ENCODE measurements at places on chromosomes 3 and 15. TPM values are rescaled to one million over a fixed set of nuclear protein-coding genes. Genes with fewer than 3 reads are reported as not detected.

DNA sequence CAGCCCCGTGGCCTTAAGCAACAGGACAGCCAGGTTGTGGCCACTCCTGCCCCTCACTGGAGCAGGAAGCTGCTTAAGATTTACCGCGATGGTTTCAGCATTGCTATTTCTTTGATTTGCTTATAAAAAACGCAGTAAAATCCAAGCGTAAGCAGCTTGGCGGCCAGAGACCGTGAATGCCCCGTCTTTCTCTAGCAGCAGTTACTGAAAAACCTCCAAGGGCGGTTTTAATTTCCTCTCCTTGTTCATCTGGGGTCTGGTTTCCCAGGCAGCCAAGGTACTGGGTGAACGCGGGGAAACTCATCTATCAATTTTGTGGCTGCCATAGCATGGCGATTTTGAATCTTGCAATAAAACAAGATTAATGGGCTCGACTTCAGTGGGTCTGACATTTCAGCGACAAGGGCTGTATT is 130.3 kb downstream of the MINAR1 start:
- H3K4me3 ChIP-seq, result no peak overlapping the region
- H3K27me3 ChIP-seq, result peaks cover 13% of the 10 kb centered on the region
- DNase-seq, result no peak

DNA sequence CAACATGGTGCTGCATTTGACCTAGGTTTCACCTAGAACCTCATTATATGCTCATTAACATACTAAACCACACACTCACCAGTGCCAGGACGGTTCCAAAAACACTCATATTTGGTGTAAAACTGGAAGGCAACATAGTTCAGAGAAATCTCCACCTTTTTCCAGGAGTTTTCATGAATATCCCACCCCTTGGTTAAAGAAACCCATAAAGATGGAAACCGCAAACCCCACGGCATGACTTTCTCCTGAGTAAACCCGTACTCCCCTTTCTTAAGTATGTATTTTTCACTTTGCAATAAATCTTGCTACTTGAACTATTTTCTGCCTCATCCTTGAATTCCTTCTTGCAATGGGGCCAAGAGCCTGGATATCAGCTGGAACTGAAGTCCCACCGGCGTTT is 379.3 kb downstream of the MAGI1 start:
- DNase-seq, result no peak
- H3K27me3 ChIP-seq, result no peaks in the 10 kb centered on the region
- H3K27ac ChIP-seq, result no peak overlapping the region
- H3K4me3 ChIP-seq, result no peak overlapping the region

DNA sequence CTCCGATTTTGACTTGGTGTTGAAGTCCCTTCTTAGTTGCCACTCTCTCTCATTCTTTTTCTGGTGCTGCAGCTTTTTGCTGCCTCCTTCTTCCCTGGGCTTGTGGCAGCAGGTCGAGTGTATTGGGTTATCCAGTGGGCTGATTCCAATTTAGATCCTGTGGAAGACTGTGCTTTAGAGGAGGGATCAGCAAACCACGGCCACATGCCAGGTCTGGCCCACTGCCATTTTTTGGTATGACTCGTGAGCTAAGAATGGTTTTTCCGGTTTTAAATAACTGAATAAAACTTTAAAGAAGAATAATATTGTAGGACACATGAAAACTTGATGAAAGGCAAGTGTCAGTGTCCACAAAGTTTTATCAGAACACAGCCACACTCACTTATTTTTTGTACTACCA is 330.5 kb downstream of the ROBO2 start:
- no peaks in the 10 kb centered on the region for H3K4me1 ChIP-seq
- no peak overlapping the region for H3K27ac ChIP-seq
- no peaks in the 10 kb centered on the region for H3K36me3 ChIP-seq
- DNase-seq, result no peak
- H3K4me3 ChIP-seq, result no peak overlapping the region

DNA sequence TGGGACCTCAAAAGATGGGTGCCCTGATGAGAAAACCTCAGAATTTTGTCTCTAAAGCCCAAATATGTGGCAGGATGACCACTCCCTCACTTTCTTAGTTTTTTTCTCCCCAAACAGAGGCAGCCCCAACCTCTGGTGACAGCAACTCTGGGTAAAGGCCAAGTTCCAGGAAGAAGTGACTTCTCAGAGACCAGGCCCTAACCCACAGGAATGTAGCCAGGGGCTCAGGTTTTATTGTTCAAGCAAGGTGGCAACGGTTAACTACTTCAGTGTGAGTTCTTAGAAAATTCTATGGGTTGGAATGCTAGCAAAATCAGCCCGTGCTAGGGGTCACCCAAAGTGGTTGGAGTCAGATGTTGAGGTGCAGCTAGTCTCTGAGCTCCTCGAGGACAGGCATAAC is 5.1 kb upstream of the DNAJA4 start:
- no peaks in the 10 kb centered on the region for H3K36me3 ChIP-seq
- no peak for DNase-seq
- H3K4me3 ChIP-seq, result no peak overlapping the region
- no peaks in the 10 kb centered on the region for H3K27me3 ChIP-seq
- H3K27ac ChIP-seq, result no peak overlapping the region

GRCh38 chr3:98780343-98780742 is 17.2 kb downstream of the ST3GAL6 start:
- peaks cover 10% of the 10 kb centered on the region for H3K27me3 ChIP-seq
- no peak overlapping the region for H3K4me3 ChIP-seq
- H3K4me1 ChIP-seq, result peaks cover 10% of the 10 kb centered on the region
- H3K36me3 ChIP-seq, result no peaks in the 10 kb centered on the region
- no peak for DNase-seq
- H3K27ac ChIP-seq, result no peak overlapping the region

GRCh38 chr3:73653351-73653750 is 28.6 kb upstream of the PDZRN3 start:
- no peak overlapping the region for H3K27ac ChIP-seq
- H3K27me3 ChIP-seq, result no peaks in the 10 kb centered on the region
- no peak for DNase-seq
- no peaks in the 10 kb centered on the region for H3K4me1 ChIP-seq
- H3K36me3 ChIP-seq, result no peaks in the 10 kb centered on the region
- no peak overlapping the region for H3K4me3 ChIP-seq

DNA sequence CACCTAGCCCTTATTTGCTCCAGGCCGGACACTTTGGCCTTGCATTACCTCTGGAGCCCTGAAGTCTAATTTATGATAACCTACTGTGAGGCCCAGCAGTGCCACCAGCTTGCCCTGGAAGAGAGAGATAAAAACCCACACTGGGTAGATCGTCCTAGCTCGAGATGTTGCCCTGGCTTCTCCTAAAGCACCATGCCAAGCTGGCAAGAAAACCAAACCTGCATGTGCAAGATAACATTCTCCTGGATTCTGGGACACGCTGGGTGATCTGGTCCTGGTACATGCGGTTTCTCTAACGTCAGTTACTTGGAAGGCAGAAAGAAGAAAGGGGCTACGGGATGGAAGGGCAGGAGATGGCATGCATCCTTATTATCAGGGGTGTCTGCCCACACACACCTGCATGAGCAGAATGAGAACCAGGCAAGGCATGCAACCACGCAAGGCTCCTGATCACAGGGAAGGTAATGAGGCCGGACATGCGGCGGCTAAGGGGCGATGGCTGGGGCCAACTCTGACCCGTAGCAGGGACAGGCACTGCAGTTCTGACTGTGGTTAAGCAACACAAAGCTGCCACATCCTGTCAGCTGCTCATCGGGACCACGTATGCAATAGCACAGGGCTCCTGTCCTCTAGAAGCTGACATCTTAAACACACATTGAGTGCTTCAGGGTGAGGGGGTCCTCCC is 73.0 kb downstream of the OXNAD1 start:
- peaks cover 47% of the 10 kb centered on the region for H3K4me1 ChIP-seq
- peak overlapping the region; percentile 5 for H3K4me3 ChIP-seq
- peaks cover 66% of the 10 kb centered on the region for H3K36me3 ChIP-seq
- DNase-seq, result peak; percentile 69
- H3K27me3 ChIP-seq, result no peaks in the 10 kb centered on the region

GRCh38 chr3:130648293-130648692 is 98.3 kb downstream of the PIK3R4 start:
- H3K4me1 ChIP-seq, result no peaks in the 10 kb centered on the region
- H3K27ac ChIP-seq, result no peak overlapping the region
- DNase-seq, result no peak
- H3K36me3 ChIP-seq, result no peaks in the 10 kb centered on the region
- H3K4me3 ChIP-seq, result no peak overlapping the region

DNA sequence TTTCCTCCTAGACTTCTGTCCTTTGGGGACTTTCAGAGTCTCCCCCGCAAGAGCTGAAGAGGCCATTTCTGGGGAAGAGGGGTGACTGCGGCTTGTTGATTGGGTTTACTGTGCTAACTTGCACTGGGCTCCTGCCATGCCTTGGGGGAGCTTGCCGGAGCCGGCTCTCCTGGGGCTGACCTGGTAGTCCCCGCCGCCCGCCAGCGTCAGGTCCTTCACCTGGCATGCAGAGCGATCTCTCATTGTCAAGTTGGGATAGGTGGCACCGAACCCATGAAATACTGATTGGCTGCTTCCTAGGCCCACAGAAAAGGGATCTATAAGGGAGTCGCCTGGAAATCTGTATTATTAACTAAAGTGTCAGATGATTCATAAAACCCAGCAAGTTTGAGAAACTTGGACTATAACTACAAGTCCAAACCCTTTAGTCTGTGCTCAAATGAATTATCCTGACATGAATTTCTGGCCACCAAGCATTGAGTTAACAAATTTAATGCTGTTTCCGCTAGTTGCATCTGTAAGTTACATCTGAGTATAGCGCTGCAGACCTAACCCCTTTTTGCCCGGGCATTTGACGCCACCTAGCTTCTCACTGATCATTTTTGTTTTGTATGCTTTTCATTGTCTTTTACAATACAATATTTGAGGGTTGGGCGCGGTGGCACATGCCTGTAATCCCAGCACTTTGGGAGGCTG is 607 bp upstream of the IMP3 start:
- peaks cover 3% of the 10 kb centered on the region for H3K27me3 ChIP-seq
- DNase-seq, result peak; percentile 77
- peak overlapping the region; percentile 86 for H3K4me3 ChIP-seq
- peaks cover 37% of the 10 kb centered on the region for H3K4me1 ChIP-seq
- peak overlapping the region; percentile 95 for H3K27ac ChIP-seq

- H3K4me1 ChIP-seq, result no peaks in the 10 kb centered on the region
- no peaks in the 10 kb centered on the region for H3K36me3 ChIP-seq
- H3K27ac ChIP-seq, result no peak overlapping the region
Observed at GRCh38 chr15:25450163-25450562, 11.3 kb upstream of the UBE3A start.

DNA sequence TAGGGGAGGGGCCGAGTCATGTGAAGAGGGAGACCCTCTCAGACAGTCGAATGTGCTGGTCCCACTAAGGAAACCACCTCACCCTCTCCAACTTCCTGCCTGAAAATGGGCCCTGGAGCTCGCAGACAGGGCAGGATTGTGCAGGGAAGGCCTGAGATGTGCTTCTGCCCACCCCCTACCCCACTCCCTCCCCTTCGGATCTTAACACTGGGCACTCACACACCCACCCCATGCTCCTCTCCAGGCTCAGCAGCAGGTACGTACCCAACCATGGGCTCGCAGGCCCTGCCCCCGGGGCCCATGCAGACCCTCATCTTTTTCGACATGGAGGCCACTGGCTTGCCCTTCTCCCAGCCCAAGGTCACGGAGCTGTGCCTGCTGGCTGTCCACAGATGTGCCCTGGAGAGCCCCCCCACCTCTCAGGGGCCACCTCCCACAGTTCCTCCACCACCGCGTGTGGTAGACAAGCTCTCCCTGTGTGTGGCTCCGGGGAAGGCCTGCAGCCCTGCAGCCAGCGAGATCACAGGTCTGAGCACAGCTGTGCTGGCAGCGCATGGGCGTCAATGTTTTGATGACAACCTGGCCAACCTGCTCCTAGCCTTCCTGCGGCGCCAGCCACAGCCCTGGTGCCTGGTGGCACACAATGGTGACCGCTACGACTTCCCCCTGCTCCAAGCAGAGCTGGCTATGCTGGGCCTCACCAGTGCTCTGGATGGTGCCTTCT is 20.0 kb downstream of the ATRIP start:
- peak overlapping the region; percentile 97 for H3K27ac ChIP-seq
- peaks cover 51% of the 10 kb centered on the region for H3K36me3 ChIP-seq
- peak overlapping the region; percentile 87 for H3K4me3 ChIP-seq
- peak; percentile 42 for DNase-seq
- no peaks in the 10 kb centered on the region for H3K27me3 ChIP-seq

DNA sequence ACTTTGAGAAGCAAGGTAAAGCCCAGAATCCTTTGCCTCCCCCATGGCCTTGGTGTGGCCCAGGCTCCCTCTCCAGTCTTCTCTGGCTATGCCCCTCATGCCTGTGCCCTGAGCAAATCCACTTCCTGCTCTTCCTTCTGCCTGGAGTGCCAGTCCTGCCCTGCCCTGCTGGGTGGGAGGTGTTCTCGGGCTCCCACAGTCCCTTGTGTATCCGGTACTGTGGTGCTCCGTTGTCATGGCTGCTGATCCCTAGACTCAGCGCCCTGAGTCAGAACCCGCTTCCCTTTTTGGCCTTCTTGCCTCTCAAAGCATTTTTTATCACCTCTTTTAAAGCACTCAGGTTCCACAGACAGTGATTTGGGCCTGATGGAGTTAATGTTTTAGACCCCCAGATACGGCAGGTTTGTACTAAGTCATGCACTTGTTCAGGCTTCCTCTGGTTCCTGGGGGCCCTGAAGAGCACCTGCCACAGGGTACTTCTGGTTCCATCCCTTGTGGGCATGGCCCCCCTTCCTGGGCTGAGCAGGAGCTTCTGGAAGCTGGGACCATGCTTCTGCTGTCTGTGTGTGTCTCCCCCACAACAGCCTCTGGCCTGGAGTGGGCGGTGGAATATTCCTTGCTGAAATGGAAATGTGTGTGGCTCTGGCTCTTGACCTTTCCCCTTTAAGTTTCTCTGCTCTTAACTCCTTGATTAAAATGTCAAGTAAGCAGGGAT is 29.6 kb upstream of the ADAMTS7 start:
- no peak overlapping the region for H3K27ac ChIP-seq
- no peak for DNase-seq
- no peaks in the 10 kb centered on the region for H3K36me3 ChIP-seq
- no peak overlapping the region for H3K4me3 ChIP-seq
- H3K4me1 ChIP-seq, result no peaks in the 10 kb centered on the region

DNA sequence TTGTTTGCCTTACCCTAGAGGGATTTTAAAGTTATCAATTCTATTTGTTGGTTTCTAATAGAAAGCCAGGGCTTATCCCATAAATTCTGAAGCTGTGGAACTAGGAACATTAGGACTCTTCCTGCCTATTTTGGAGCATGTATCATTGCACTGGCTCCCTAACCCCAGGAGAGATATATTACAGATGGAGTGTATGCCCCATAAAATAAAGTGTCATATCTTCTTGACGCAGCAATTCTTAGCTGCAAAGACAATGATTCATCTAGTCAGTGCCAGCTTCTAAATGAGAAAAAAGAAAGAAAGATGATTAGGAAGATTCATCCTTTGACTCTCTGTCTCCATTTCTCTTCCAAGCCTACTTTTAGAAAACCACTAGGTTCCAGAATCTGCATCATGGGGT is 74.8 kb upstream of the MAGI1 start:
- H3K27me3 ChIP-seq, result peaks cover 2% of the 10 kb centered on the region
- no peaks in the 10 kb centered on the region for H3K36me3 ChIP-seq
- no peak for DNase-seq
- no peaks in the 10 kb centered on the region for H3K4me1 ChIP-seq
- no peak overlapping the region for H3K4me3 ChIP-seq
- H3K27ac ChIP-seq, result no peak overlapping the region

GRCh38 chr15:38768970-38769369 is 204.4 kb upstream of the RASGRP1 start:
- no peaks in the 10 kb centered on the region for H3K4me1 ChIP-seq
- H3K27ac ChIP-seq, result no peak overlapping the region
- H3K27me3 ChIP-seq, result peaks cover 4% of the 10 kb centered on the region
- no peaks in the 10 kb centered on the region for H3K36me3 ChIP-seq

GRCh38 chr3:5579946-5580345 is 392.4 kb downstream of the EDEM1 start:
- no peaks in the 10 kb centered on the region for H3K4me1 ChIP-seq
- no peak for DNase-seq
- H3K27ac ChIP-seq, result no peak overlapping the region
- H3K4me3 ChIP-seq, result no peak overlapping the region
- H3K36me3 ChIP-seq, result no peaks in the 10 kb centered on the region

The TEX55 gene
- not detected for total RNA-seq

The GMNC gene
- total RNA-seq, result not detected
